ENCODE measurements at places on chromosomes 2 and 18.

GRCh38 chr18:79576686-79577351 lies 102.8 kb upstream of the CTDP1 start:
- no peak for DNase-seq

DNA sequence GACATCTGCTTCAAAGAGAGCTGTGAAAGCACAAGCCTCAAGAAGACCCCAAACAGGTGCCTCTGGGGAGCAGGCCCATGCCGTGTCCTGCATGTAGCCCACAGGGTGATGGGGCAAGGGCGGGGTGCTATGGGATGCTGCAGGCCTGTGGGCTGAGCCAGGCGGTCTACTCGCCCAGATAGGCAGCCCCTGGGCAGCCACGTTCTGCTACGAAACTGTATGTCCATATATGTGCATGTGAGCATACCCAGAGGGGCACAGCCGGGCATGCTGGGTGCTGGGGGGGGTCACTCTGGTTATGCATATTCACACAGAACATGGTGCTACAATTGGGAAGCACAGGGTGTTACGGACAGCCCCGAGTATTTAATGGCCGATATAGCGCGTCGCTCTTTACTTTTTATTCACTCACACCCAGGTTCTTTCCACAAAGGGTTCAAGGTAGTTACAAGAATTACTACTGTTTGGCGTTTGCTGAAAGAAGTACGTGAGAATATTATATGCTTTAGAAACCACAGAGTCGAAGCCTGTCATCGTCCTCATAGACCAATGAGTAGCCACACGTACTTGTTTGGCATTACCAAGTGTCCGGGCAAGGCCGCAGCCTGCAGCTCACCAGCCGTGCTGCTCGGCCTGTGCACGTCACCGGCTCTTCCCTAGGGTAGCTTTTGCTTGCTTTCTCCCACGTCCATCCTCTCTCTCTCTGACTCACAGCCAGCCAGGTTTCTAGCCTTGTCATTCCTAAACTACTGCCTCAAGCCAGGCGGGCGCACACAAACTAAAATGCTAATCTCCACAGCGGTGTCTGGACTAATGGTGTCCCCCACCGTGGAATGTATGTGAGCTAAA lies 14.4 kb downstream of the MTERF4 start:
- DNase-seq: no peak

DNA sequence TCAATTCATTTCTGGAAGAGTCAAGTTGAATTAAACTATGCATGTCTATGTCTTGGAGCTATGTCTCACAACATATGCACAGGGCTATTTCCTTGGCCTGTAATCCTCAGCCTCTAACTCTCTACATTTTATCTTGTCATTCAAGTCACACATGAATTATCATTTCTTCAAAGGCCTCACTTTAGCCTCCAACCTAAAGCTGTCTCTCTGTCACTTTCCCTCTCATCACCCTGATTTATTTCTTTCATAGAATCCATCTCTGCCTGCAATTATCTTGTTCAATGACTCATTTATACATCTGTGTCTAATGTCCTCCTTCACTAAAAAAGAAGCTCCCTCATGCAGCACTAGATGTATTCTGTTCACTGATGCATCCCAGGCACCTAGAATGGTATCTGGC lies 614.2 kb upstream of the REG3G start:
- DNase-seq: no peak

DNA sequence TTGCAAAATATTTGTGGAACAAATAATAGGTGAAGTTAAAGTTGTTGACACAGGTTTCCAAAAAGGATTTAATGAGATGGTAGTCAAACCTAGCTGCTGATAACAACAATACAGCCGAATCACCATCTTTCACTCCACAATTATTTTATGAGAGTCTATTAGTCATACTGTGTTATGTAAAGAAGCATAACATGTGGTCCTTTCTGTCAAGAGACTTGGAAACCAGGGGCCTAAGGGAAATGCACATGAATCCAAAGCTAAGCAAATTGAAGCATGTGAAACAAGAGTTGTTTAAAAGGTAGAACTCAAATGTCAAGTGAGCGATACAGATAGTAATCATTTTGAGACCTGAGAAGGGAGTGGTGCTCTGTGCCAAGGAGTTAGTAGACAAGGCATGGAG lies 16.0 kb downstream of the CD28 start:
- DNase-seq: no peak

DNA sequence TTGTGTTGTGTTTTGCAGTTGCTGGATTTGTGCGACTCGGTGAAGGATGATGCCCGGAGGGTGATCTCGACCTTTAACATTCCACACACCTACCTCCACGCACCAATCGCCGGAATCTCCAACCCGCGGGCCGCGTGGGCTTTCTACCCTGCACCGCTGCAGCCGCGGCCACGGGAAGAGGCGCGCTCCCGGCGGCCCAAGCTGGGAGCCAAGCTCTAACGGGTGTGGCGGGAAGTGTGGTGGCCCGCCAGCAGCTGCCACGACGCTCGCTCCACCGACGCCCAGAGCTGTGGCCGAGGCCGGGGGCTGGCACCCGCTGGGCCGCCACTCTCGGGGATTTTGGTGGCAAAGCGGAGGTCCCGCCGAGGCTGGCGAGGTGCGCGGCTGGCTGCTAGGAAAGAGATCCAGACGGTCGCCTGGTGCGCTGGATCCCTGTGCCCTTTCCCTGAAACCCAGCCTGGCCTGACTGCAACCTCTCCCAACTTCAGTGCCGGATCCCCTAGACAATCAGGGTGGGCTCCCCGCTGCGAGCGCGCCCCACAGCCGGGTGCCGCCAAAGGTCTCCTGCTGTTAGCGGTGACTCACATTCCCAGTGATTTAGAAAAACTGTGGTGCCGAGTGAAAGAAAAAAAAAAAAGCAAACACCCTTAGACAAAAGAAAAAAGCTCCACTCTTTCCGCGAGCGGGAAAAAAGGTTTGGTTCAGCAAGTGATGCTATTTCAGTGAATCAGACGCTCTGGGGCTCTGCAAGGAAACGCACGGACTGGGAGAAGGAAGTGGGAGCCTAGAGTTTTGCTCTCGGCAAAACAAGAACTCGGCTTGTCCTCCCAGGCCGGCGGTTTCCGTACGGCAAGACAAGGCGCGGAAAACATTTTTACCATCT lies 2.9 kb upstream of the BCL2L11 start:
- no peak for DNase-seq

Measured in stimulated activated CD4-positive, alpha-beta T cell treated with anti-CD3 and anti-CD28 coated beads, TNF-alpha, amount 100 ng/mL, for 1 hour (primary cell).